ENCODE measurements at places on chromosomes 2 and 18. TPM values are rescaled to one million over a fixed set of nuclear protein-coding genes. Genes with fewer than 3 reads are reported as not detected.
A peak's percentile ranks its signal among the peaks of the same experiment; 100 is the strongest.

The FBLN7 gene
- 1.5 TPM for total RNA-seq

GRCh38 chr2:38581193-38582147 lies 21.3 kb downstream of the HNRNPLL start:
- peak; percentile 29 for DNase-seq

- peak; percentile 18 for DNase-seq
Measured at GRCh38 chr2:239724851-239725550, 300.1 kb downstream of the NDUFA10 start.

- DNase-seq = no peak
Measured at GRCh38 chr18:34085140-34085739, 139.5 kb downstream of the NOL4 start.

DNA sequence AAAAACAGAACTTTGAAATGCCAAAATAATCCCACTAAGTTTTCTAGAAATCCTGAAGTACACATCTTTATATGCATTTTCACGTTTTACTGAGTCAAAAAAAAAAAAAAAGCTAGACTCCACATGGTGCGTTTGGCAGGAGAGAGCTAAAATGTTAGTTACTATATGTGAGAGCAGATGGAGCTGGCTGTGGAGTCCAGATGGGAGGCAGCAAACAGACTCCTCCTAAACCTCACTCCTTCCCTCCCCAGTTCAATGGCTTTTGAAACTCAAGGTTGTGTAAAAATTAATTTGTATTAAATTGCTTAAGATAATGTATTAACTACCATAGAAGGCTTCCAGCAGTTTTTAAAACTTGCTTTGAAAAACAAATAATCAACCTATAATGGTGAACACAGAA lies 248.8 kb downstream of the AGPS start:
- no peak for DNase-seq

The TLX2 gene
- total RNA-seq = not detected

- DNase-seq = no peak
Measured at GRCh38 chr2:227312579-227312978, 12.5 kb upstream of the MFF start.

The ORC2 gene
- 26.8 TPM for total RNA-seq

DNA sequence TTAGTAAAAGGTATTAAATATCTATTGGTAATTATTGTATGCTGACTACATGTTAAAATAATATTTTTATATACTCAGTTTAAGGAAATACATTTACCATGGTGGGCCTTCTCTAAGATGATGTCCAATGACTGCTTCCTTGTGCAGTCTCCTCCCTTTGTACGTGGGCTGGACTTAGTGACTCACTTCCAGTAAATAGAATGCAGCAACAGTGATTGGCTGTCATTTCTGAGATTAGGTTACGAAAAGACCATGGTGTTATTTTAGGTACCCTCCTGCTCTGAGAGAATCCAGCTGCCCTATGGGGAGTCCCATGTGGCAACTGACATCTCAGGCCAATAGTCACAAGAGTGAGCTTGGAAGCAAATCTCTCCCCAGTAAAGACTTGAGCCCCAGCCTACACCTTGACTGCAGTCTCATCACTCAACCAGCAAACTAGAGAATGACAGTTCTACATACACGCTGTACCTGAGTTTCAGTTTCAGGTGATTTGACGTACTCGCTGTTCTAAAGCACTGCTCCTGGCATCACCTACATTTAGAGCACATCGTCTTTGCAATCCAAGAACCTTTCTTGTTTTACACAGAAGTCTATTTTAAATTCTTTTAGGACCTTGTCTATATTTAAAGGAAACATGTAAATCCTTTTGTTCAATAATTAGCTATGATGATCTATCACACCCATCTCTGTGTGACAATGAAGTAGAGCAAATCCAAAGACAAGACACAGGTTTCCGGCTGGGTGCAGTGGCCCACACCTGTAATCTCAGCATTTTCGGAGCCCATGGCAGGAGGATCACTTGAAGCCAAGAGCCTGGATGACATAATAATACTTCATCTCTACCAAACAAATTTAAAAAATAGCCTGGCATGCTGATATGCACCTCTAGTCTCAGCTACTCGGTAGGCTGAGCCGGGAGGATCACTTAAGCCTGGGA lies 87.2 kb downstream of the COBLL1 start:
- no peak for DNase-seq

- no peak for DNase-seq
Measured at GRCh38 chr2:42252464-42252863, 83.3 kb downstream of the EML4 start.

- no peak for DNase-seq
Measured at GRCh38 chr2:177467646-177468045, 75.1 kb downstream of the AGPS start.

GRCh38 chr2:174176898-174177297 lies 71.4 kb downstream of the OLA1 start:
- DNase-seq = no peak

The SLC20A1 gene
- total RNA-seq = 61.6 TPM

DNA sequence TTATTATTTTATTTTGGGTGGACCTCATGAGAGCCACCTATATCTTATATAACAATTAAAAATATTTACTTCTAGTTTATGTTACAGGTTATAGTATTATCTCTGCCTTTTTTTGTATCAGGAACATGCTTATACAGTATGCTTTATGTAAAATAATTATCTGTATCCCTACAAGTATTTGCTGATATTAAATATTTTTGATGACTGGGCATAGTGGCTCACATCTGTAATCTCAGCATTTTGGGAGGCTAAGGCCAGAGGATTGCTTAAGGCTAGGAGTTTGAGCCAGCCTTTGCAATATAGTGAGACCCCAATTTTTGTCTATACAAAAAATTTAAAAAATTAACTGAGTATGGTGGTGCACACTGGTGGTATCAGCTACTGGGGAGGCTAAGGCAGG lies 39.6 kb downstream of the MOB4 start:
- DNase-seq = no peak

The TUBA4A gene
- 60.2 TPM for total RNA-seq

- no peak for DNase-seq
Measured at GRCh38 chr2:55045780-55046179, 4.5 kb downstream of the RTN4 start.

DNA sequence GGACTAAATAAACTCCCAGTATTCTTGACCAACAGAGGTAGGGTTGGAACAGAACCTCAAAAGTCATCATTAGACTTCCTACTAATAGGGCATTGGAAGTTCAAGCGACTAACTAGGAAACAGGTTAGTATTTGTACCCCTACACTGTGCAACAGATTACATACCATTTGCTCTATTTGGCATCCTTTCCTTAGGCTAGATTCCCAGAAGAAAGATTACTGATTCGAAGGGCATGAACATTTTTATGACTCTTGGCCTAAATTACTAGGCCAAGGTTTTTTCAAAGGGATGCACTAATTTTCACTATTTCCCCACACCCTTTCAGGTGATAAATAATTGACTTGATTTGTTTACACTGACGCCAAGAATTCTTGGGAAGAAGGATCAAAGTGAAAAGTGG lies 104.8 kb upstream of the CYP1B1 start:
- no peak for DNase-seq
